ENCODE measurements at places on chromosomes 5 and 9.

DNA sequence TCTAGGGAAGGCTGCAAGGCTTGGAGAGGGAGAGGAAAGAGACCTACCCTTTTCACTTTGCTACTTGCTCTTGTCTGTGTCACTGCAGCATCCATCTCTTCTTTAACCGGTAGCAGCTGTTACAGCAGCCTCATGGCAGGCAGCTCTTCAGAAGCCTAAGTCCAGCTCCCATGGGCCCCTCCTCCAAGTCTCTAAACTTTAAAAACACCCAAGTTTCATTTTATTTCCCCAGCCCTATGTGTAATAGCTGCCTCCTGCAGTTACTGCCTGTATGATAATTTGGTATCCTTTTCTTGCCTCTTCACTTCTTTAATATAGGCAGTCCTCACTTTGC, 313.1 kb upstream of the PIK3R1 start:
- no peak for DNase-seq

- DNase-seq, result no peak
Observed at GRCh38 chr9:93026640-93027039, 31.9 kb upstream of the SUSD3 start.

GRCh38 chr5:89267788-89268187, 384.8 kb upstream of the MEF2C start:
- no peak for DNase-seq

DNA sequence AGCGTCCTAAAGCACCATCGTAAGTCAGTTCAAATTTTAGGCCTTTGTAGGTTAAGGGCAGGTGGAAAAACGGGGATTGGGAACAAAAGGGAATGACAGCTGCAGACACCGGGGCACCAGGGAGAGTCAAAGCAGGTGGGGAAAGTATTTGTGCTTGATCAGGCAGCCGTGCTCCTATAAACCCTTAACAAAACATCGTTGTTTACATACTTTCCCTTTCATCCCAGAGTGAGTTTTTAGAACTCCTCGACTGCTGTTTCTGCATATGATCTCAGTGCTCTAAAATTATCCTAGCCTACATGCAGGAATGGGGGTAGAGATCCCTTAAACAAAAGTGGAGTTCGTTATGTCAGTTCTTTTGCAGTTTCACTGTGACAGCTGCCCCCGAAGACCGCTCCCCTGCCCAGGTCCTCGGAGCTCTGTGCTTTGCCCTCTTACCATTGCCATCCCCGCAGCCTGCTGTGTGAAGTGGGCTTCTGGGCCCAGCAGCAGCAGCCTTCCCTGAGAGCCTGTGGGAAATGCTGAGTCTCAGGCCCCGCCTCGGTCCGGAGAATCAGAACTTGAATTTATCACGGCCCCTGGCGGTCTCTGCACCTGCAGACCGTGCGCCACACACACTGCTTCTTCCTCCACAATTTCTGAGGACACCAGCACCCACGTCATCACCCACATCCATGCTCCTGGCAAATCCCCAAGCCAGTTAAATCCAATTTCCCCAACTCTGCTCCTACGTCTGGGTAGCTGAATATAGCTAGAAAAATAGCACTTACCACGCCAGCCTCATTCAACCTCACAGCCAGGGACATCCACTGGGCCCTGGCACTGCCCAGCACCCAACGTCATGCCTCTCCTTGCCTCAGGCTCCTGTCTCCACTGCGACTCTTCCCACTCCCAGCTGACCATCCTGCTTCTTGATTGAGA, 86.8 kb downstream of the NSUN2 start:
- DNase-seq, result no peak

DNA sequence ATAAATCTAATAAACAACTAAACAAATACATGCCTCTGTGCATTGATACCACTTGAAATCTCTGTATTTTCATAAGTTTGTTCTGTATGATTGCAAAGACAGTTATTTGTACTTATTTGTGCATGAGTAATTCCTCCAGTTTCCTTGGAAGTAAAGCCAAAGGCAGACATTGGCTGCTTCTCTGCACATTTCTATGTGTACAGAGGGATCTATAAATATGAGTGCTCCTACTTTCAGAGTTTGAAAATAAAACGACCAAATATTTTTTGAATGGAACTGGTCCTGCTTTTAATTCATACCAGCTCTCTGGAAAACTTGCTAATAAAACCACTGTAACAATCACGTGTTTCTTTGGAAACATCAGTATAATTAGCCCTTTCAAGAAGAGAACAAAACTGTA, 306.5 kb downstream of the MAN2A1 start:
- no peak for DNase-seq

DNA sequence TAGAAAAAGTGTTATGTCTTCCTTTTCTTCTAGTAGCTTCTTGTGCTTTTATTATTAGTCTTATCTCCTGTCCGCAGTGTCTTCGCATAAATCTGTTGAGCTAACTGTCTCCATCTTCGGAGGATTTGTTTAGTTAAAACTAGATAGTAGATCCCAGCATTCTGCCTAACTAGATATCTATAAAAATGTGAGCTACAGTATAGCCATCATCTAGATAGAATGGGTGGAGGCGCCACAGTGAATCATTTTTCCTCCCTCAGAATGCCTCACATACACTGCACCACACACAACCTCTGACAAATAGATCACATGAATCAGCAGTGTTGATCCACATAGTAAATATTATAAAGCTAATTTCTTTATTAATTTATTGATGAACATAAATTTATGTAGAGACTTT, 220.3 kb upstream of the GAS1 start:
- no peak for DNase-seq

- DNase-seq, result no peak
Observed at GRCh38 chr5:125408448-125409233, 662.2 kb upstream of the ZNF608 start.

DNA sequence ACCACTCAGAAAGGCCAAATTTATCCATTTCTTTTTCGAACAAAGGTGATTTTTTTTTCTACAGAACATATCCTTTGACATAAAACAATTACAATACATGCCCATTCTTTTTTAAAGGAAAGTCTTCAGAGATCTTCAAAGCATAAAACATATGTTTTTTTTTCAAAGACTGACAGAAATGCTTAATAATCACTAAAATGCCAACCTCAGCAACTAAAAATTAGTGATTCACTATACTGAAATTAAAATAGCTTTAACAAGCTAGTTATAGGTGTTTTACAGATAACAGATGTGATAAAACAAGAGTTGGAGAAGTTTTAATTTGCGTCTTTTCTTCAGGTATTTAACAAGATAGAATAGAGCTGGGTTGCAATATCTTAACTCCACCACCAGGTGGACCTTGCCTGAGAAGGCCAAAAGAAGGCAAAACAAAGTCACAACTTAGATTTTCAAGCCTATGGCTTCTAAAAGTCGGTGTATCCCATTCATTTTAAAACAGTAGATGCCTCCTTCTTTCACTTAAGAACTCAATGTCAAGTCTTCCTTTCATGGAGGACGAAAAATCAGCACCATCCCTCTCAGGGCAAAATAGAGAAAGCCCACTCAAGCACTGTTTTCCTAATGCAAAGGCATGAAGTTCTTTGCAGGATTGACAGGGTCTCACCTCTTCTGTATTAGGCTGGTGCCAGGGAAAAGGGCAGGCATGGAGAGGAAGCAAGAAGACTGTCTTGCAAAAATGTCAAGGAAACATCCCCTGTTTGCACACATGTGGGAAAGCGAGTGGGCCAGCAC, 31.1 kb upstream of the CPLX2 start:
- no peak for DNase-seq

GRCh38 chr9:80806671-80807070, 882.7 kb downstream of the TLE1 start:
- no peak for DNase-seq

DNA sequence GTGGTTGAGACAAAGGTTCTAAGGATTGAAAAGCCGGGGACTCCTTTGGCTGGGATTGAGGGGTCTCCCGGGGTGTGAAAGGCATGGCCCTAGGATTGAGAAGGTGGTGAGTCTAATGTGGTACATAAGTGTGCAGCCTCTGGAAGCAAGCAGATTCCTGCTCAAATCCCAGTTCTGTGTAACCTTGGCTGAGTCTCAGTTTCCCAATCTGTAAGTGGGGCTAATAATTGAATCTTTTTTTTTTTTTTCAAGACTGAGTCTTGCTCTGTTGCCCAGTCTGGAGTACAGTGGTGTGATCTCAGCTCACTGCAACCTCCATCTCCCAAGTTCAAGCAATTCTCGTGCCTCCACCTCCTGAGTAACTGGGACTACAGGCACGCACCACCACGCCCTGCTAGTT, 5.9 kb downstream of the SH2D3C start:
- no peak for DNase-seq

- no peak for DNase-seq
Observed at GRCh38 chr5:138038826-138039225, 5.9 kb upstream of the FAM13B start.

GRCh38 chr5:103041071-103041676, 78.8 kb downstream of the GIN1 start:
- DNase-seq, result no peak

GRCh38 chr5:88785746-88786565, 97.0 kb downstream of the MEF2C start:
- DNase-seq, result no peak

GRCh38 chr5:136772491-136772890, 407.1 kb upstream of the TRPC7 start:
- DNase-seq, result no peak
